Ovary (tissue), 10 donors: ENCODE measurements at places on chromosomes 7 and 10.

DNA sequence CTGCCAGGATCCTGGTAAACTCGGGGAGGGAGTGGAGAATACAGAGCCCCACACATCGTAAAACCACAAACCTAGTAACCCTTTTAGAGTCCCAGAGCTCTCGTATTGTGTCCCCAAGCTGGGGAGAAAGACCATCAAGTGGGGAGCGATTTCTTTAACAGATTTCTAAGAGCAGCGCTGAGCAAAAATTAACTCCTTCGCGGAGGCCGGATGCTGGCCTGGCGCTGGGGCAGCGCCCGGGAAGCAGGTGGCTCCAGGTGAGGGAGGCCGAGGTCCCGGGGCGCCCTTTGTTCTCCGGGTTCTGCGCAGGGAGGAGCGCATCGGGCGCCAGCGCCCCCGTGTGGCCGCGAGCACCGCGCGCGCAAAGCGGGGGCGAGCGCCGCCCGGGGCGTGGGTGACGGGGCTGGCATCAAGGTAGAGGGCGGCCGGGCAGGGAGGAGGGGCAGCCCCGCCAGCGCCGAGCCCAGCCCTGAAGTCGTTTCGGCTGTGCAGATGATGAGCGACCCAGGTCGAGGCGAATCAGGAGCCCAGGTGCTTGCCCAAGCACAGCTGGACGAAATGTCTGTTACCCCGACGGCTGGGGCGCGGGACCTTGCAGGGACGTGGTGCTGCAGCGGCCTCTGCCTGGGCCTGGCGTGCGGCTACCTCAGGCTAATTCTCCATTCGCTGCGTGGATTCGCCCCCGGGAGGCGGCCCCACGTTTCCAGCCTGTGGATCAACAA is 10.4 kb upstream of the FGFR2 start:
- peak; percentile 55 for DNase-seq

DNA sequence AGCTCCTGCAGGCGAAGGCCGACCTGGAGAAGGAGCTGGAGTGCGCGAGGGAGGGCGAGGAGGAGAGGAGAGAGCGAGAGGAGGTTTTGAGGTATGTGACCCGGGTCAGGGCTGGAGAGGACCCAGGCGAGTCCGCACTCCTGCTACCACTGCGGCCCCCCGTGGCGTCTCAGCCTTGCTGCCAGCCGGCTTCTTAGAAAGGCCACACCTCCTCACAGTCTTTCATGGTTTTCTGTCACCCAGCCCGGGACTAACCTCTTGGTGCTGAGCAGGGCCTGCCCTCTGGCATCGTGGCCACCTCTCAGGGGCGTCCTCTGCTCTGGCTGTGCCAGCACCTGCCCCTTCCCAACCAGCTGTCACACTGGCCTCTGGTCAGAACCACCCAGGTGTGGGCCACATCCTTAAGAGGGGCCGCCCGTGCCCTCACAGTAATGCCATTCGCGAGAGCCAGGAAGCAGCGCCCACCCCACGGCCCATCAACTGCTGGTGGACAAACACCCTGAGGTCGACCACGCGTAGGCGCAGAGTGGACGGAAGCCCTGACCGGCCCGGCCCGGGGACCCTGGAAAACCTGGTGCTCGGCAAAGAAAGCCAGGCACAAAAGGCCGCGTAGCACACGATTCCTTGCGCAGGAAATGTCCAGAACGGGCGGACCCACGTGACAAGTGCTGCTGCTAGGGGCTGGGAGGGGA is 34.4 kb downstream of the IQCE start:
- no peak for DNase-seq

- no peak for DNase-seq
Measured at GRCh38 chr7:78959477-78959876, 494.0 kb downstream of the MAGI2 start.

GRCh38 chr10:69065406-69066361 is 22.2 kb upstream of the SRGN start:
- no peak for DNase-seq

DNA sequence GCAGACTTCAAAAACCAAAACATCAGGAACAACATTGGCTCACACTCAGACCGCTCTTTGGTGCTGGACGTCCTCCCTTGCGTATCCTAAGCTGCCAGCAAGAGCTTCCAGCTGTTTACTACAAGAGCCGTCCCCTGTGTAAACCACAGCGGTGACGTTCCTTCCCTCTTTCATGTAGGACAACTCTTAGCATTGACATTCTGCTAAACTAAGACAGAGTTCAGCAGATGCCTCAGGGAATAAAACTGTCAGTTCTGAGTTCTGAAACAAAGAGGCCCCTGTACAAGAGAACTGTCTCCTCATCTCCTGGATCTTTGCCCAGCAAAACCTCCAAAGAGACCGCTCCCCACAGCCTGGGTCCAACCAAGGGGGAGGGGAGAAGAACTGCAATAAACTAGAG is 57.8 kb upstream of the OPALIN start:
- peak; percentile 20 for DNase-seq

DNA sequence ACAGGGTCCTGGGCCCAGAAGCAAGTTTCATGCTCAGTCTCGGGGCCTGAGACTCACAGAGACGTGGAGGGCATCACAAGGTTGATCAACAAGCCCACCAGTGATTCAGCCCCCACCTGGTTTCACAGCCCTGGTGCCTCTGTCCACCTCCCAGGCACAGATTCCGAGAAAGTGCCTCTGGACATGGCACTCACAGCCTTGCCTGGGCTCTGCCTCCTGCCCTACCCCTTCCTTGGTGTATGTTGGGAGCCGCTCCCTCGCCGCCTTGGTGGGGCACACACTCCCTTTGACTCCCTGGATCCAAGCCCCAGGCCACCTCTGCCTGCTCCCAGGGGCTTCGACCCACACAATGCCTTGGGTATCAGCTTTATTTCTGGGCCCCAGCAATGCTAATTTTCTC is 200.8 kb upstream of the PPP2R2D start:
- DNase-seq: no peak

GRCh38 chr7:39979406-39980073 is 29.5 kb downstream of the CDK13 start:
- no peak for DNase-seq
